ENCODE measurements at places on chromosomes 1 and 21. TPM values are rescaled to one million over a fixed set of nuclear protein-coding genes. Genes with fewer than 3 reads are reported as not detected.

The SPATA21 gene
- not detected for total RNA-seq

The RXFP4 gene
- not detected for total RNA-seq

The NEXN gene
- 5.4 TPM for total RNA-seq

DNA sequence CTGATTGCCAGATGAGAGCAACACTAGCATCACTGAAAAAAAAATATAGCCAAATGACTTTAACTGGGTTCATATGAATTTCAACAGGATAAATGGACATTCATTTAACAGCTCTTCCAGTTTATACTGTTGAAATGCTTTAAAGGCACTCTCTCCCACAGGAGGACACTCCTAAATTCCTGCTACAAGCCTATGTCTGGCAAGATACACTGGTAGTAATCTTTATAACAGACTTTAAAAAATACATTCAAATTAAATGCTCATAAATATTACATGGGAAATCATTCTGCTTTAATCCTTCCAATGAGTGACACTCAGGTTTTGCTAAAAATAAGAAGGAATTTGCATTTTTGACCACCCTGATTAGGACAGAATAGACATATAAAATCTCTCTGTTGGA lies 526.7 kb upstream of the ADAMTS5 start:
- H3K27ac ChIP-seq: no peak overlapping the region
- H3K36me3 ChIP-seq: no peaks in the 10 kb centered on the region
- H3K27me3 ChIP-seq: no peaks in the 10 kb centered on the region
- H3K4me1 ChIP-seq: no peaks in the 10 kb centered on the region

GRCh38 chr1:11960715-11961114 lies 19.5 kb upstream of the MFN2 start:
- H3K4me3 ChIP-seq: no peak overlapping the region
- DNase-seq: no peak
- no peaks in the 10 kb centered on the region for H3K27me3 ChIP-seq
- no peaks in the 10 kb centered on the region for H3K4me1 ChIP-seq
- peaks cover 42% of the 10 kb centered on the region for H3K36me3 ChIP-seq

DNA sequence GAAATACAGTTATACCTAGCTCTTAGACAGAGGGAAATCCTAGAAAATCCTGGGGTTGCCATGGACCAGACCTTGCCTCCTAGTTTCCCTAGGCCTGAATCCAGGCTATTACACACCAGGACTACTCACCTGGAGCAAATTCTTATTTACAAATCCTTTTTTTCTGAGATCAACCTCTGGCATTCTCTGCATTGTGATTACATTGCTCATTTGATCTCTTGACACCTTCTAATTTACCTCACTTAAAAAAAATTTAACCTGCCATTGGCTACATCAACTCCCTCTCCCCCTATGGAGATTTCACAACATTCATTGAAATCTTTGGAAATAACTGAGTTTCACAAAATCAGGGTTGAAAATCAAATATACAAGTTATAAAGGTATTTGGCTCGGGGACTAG lies 2.9 kb upstream of the C1orf105 start:
- peak overlapping the region; percentile 25 for H3K27ac ChIP-seq
- no peak for DNase-seq
- no peaks in the 10 kb centered on the region for H3K4me1 ChIP-seq
- no peaks in the 10 kb centered on the region for H3K36me3 ChIP-seq
- no peak overlapping the region for H3K4me3 ChIP-seq

GRCh38 chr1:66679140-66679539 lies 73.1 kb upstream of the DYNLT5 start:
- H3K4me3 ChIP-seq: no peak overlapping the region
- no peaks in the 10 kb centered on the region for H3K27me3 ChIP-seq
- DNase-seq: no peak
- H3K27ac ChIP-seq: no peak overlapping the region
- no peaks in the 10 kb centered on the region for H3K36me3 ChIP-seq
- H3K4me1 ChIP-seq: no peaks in the 10 kb centered on the region

Measured in endodermal cell (in vitro differentiated cells).